ENCODE measurements at places on chromosomes 6 and 20.
A peak's percentile ranks its signal among the peaks of the same experiment; 100 is the strongest.

- no peak for DNase-seq
These were observed 68.3 kb upstream of the TMEM244 start for GRCh38 chr6:129929433-129929832.

GRCh38 chr20:4383961-4384360 is 337.7 kb upstream of the PRND start:
- no peak for DNase-seq

GRCh38 chr6:42113936-42114636 is 28.3 kb downstream of the C6orf132 start:
- DNase-seq, result no peak

DNA sequence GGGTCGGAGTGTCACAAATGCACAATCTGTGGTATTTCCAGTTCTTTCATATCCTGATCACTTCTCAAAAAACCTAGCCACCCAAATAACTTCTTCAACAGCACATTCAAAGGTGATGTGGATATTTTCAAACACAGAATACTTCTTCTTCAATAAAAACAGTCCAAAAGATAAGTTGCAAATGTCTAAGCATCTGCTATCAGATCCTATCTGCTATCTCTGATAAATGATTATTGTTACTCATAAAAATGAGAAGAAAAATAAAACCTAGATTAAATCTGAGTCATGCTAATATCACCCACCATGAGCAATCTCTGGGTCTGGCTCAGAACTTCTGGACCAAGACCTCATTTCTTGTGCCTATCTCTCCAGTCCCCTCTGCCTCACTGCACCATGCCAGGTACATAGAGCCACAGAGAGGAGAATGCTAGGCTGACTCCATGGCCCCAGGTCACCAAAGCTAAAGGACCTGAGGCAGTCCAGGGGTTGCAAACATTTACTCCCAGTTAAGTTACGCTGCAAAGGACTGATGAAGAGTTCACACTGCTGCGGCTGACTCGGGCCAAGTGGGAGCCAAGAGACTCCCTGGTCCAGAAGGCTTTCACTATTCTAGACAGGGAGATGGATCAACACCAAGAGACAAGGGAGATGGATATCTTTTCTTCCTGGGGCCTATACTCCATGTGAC is 101.4 kb downstream of the KIF13A start:
- no peak for DNase-seq

GRCh38 chr20:34350095-34350494 is 13.0 kb upstream of the ITCH start:
- no peak for DNase-seq

DNA sequence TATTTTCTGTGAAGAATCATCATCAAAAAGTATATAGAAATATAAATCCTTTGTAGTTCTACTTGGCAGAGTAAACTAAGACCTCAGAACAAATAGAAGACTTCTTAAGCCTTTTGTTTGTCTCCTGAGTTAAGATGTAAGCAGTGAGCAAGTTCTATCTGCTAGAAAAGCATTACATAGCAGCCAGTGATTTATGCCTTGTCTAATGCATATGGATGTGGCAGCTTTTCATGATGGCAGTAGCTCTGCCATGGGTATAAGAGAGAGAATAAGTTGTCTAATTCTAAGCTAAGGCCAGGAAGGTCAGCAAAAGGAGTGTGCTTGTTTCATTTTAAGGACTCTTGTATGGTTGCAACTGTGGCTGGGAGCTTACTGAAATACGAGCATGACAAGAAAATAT is 920.2 kb downstream of the GRIK2 start:
- no peak for DNase-seq

- DNase-seq, result no peak
These were observed 641 bp upstream of the FKBP1A start for GRCh38 chr20:1393507-1393882.

GRCh38 chr6:127216810-127217789 is 49.6 kb upstream of the RNF146 start:
- DNase-seq, result no peak

DNA sequence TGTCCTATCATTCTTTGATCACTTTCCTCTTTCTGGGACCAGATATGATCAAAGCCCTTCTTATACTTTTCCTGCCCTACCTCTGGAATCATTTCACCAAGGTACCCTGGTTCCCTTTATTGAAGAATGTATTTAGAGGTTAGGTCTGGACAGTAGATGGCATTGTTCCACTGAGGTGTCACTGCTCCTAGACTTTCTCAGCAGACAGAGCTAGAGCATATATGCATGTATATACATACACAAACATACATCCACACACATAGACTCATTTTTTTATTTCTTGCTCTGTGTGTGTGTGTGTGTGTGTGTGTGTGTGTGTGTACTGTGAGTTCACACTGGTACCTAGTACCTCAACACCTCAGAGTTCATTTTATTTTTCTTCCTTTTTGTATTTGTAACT is 40.9 kb downstream of the PTPRA start:
- no peak for DNase-seq

GRCh38 chr6:167968091-167968490 is 29.4 kb upstream of the KIF25 start:
- DNase-seq, result no peak

- no peak for DNase-seq
These were observed 70.6 kb downstream of the VEGFA start for GRCh38 chr6:43840490-43841218.

DNA sequence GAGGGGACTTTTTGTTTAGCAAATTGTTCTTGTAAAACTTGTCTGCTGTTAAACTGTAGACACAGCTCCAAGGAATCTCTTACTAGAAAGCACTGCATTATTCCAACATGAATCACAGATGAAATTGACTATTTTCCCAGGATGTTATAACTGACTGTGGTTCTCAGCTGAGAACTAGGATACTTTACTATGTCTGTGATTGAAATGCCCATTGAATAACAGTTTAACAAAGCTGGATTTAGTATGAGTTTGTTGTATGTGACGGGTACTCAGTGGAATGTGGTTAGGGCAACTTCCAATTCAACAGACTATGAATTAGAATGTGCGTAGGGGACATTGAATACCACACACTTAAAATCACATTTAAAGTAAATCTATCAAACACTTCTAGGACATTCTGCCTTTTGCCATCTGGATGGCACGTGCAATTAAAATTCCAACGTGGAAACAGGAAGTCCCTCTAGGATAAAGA is 193.4 kb upstream of the PREP start:
- DNase-seq, result peak; percentile 82

- DNase-seq, result no peak
These were observed 4.5 kb downstream of the PRDM13 start for GRCh38 chr6:99611148-99611547.

DNA sequence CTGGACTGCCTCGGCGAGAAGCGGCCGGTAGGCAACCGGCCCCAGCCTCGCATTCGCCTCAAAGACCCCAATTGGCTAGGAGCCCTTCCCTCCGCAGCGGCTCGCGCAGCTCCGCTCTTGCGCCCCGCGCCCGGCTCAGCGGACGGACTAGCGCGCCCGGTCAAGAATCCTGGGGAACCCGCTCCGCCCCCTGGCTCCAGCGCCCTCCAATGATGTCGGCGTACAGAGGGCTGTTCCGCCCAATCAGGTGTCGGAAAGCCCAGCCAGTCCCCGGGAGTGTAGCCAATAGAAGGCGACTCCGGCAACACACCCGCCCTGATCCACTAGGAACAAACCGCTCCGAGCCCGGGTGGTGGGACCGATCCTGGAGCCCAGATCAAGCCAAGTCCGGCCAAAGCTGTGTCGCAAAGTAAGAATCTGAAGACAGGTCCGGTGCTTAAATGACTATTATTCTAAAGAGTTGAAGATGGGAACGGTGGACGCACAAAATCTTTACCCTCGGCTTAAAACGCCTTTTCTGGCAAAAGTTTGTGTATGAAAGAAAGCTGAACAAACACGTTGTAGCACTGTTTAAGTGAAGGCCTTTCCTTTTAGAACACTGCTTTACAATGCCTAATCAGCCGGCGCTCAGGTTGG is 132.2 kb downstream of the OGFRL1 start:
- DNase-seq, result peak; percentile 66

DNA sequence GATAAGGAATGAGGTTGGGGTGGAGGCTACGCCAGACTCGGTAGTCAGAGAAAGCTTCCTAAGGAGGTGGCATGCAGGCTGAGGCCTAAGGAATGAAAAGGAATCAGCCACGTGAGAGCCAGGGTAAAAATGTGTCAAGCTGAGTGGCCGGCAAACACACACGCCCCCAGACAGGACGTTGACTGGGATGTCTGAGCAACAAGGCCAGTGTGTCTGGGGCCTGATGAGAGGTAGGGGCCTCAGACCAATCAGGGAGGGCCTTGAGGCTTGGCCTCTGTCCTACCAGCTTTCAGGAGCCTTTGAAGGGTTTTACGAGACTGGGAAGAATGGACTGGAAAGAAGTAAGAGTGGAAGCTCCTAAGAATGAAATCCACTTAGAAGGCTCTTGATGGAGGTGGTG is 61.0 kb upstream of the PHACTR2 start:
- no peak for DNase-seq

DNA sequence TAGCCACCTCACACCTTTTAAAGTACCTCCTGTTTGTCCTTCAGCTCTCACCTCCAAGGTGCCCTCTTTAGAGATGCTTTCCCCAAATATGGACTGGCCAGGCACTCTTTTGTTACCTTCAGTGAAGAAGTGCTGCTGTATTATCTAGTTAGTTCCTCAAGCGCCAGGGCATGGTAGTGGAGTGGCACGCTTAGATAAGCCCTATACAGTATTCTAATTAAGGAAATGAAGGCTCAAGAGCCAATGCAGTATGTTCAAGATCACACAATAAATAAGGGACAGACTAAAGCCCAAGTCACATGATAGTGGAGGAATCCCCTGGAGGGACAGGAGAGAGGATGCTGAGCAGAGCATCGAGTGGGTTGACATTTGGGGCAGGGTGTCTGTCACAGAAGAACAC is 28.5 kb upstream of the GFOD1 start:
- no peak for DNase-seq

DNA sequence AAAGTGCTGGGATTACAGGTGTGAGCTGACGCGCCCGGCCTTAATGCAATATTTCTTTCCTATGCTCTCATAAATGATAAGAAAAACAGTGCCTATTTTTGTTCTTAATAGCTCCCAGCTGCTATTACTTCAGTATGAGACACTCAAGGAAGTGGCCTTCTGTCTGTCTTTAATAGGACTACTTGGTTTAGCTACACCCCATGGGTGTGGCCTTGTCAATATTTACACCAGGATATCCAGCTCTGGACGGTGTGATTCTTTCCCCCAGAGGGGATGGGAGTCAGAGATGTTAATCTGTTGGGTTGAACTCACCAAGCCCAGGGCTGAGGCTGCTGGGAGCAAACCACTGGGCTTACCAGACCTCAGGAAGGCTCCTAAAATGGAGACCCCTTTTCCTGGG is 134.2 kb downstream of the CEP57L1 start:
- no peak for DNase-seq

DNA sequence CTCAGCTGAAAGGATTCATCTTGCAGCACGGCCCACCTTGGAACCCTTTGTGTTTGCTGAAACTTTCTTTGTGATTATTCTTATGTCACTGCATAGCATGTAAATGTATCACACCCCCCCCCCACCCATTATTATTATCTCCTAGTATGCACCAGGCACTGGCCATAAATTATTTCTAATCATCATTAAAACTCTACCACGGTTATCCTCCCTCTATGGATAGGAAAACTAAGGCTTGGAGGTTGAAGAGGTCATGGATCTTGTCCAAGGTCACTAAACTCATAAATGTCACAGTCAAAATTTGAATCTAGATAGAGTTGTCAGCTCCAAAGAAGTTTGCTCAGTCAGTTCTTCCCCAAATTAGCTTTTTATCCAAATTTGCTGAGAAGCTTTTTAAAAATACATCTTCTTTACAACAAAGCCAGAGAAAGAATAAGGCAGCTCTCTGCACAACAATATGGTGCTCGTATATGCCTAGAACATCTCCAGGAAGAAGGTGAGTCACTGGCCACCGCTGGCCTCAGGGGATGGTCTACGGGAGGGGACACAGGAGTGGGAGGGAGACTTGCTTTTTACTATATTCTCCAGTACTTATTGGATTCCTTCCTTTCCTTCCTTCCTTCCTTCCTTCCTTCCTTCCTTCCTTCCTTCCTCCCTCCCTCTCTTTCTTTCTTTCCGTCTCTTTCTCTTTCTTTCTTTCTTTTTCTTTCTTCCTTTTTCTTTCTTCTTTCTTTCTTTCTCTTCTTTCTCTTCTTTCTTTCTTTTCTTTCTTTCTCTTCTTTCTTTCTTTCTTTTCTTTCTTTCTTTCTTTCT is 134.5 kb downstream of the VEGFA start:
- DNase-seq, result no peak

DNA sequence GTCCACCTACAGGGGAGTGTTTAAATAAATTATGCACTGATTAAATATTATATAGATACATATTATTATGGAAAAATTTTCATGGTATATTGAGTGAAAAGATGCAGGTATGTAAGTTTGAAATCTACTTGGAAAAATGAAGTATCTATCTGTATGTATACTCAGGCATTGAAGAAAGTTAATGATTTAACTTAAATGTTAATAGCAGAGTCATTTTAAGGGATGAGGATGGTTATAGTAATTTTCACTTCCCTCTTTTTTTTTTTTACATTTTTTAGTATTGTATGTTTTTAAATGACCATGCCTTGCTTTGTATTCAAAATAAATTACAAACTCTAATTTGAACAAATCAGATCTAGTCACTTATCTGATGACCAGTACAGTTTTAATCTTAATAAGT is 43.2 kb upstream of the NOTCH4 start:
- no peak for DNase-seq

GRCh38 chr20:13929836-13930235 is 60.6 kb downstream of the SEL1L2 start:
- DNase-seq, result no peak

DNA sequence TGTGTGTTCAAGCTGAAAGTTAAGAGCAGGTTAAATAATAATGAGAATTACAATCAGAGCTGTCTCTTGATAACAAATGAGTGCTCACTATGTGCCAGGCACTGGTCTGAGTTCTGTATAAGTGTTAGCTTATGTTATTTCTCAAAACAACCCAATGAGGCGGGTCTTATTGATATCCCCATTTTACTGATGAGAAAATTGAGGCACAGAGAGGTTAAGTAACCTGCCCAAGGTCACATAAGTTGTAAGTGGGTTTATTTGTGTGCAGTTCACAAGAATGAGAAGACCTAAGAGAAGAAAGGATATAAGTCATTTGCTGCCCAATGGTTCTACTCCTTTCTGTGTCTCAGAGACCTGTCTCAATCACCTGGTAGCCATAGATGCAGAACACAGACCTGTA is 34.1 kb upstream of the ARMH2 start:
- no peak for DNase-seq

GRCh38 chr20:46331611-46332361 is 23.5 kb upstream of the CDH22 start:
- no peak for DNase-seq

DNA sequence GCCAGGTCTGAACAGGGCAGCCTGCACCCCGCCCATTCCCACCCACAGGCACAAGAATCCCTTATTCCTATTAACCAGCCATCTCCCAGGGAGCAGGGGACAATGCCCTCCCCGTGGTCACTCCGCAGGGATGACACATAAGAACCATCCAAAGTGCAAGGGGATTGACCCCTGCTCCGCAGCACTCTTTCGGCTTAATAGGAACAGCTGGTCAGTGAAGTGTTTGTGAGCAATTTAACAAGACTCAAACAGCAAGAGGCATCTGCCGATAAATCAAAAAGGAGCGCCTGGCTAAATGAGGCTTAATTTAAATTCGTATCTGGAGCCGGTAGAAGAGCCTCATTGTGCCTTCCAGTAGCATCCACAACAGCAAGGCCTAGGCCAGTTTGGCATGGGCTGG is 389.4 kb downstream of the RNGTT start:
- DNase-seq, result no peak

- no peak for DNase-seq
These were observed 108.6 kb downstream of the VIP start for GRCh38 chr6:152859225-152859624.

- no peak for DNase-seq
These were observed 26.0 kb downstream of the TOX2 start for GRCh38 chr20:43940518-43941225.
